ENCODE measurements at places on chromosomes 12 and 14.

GRCh38 chr12:95337146-95337545, 119.5 kb downstream of the VEZT start:
- H3K4me1 ChIP-seq = peaks cover 26% of the 10 kb centered on the region
- DNase-seq = no peak
- no peaks in the 10 kb centered on the region for H3K36me3 ChIP-seq
- H3K27me3 ChIP-seq = no peaks in the 10 kb centered on the region

- H3K36me3 ChIP-seq = no peaks in the 10 kb centered on the region
- no peak for DNase-seq
- no peak overlapping the region for H3K27ac ChIP-seq
- H3K4me1 ChIP-seq = no peaks in the 10 kb centered on the region
- no peak overlapping the region for H3K4me3 ChIP-seq
Observed at GRCh38 chr12:2264651-2265232, 212.0 kb downstream of the CACNA1C start.

DNA sequence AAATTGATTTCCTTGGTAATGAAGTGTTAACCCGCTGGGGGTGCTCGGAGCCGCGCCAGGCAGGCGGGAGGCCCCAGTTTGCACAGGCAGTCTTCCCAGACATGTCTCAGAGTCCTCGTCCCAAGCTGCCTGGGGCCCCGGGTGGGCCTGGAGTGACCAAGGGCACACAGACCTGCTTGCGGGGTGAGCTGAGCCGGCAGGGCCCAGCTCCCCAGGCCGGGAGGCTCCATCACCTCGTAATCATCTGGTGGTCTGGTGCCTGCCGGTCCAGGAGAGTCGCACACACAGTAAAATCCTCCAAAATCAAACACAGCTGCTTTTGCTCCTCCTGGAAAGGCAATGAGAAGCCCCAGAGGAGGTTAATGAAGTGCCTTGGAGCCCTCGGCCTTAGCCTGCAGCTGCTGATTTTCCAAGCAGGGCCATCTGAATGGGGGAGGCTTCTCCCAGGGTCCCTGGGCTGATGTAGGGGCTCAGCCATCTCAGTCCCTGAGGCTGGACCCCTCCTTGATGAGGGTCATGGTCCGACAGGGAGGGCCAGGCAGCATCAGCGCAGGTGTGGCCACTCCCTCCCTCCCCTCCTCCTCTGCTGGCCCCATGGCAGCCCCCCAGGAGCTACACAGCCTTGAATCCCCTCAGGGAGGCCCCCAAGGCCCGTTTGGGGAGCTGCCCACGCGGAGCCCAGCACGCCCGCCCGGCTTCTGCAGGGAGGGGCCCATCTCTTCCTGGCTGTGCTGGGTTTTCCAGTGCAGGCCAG, 39.4 kb upstream of the FBRSL1 start:
- H3K36me3 ChIP-seq = no peaks in the 10 kb centered on the region
- H3K27me3 ChIP-seq = peaks cover 14% of the 10 kb centered on the region
- no peak overlapping the region for H3K27ac ChIP-seq
- no peak overlapping the region for H3K4me3 ChIP-seq
- DNase-seq = no peak

GRCh38 chr14:60984196-60984595, 3.2 kb downstream of the SLC38A6 start:
- H3K27ac ChIP-seq = no peak overlapping the region
- H3K4me1 ChIP-seq = peaks cover 3% of the 10 kb centered on the region
- DNase-seq = no peak
- no peaks in the 10 kb centered on the region for H3K27me3 ChIP-seq
- H3K36me3 ChIP-seq = peaks cover 16% of the 10 kb centered on the region

GRCh38 chr14:66650491-66650911, 142.6 kb downstream of the GPHN start:
- no peak overlapping the region for H3K4me3 ChIP-seq
- no peaks in the 10 kb centered on the region for H3K27me3 ChIP-seq
- H3K4me1 ChIP-seq = no peaks in the 10 kb centered on the region
- H3K36me3 ChIP-seq = peaks cover 2% of the 10 kb centered on the region

DNA sequence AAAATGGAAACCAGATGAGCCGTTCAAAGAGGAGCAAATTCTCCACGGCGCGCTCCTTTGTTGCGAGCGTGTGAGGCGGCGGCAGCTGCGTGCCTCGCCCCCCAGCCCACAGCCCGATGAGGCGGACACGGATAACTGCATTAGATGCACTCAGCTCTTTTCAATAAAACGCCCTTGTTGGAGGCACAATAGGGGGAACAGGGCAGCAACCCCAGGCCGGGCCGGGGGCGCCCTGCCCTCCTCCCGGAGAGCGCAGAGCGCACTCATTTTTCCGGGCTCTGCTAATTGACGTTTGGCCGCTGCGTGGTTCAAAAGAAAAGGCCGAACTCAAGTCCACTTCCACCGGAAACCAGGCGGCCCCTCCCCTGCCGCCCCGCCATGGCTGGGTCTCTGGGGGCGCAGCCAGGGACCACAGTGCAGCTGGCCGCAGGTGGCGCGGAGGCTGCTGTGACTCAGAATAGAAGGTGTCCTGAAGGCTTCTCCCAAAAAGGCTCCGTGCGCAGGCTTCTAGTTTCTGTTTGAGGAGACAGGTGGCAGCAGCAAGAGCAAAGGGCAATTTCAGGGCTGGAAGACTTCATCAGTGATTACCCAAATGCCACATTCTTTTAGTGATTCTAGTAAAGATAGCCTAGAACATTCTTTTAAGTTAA, 29.0 kb upstream of the SMOC1 start:
- H3K27me3 ChIP-seq = peaks cover 4% of the 10 kb centered on the region
- peaks cover 81% of the 10 kb centered on the region for H3K4me1 ChIP-seq
- no peak overlapping the region for H3K27ac ChIP-seq
- no peak for DNase-seq

GRCh38 chr12:30953257-30953656, 26.7 kb downstream of the TSPAN11 start:
- no peak overlapping the region for H3K27ac ChIP-seq
- H3K4me1 ChIP-seq = peaks cover 7% of the 10 kb centered on the region
- no peak overlapping the region for H3K4me3 ChIP-seq
- H3K27me3 ChIP-seq = peaks cover 3% of the 10 kb centered on the region
- peaks cover 41% of the 10 kb centered on the region for H3K36me3 ChIP-seq

DNA sequence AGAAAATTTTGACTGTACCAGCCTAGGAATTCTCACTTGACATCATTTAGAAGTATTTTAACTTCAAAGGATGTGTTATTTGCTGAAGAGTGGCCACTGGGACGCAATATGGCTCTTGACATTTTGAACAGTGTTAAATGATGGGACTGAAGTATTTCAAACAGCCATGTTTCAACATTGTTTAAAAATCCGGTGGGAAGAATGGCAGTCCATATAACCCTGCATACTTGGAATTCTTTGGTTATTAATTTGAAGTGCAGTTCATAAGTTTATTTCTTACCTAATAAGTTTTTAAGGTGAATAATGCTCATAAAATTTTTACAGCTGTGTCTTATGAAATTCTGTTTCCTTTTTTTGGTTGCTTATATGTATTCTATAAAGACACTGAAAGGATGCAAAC, 8.3 kb downstream of the TMTC2 start:
- peaks cover 19% of the 10 kb centered on the region for H3K36me3 ChIP-seq
- no peak overlapping the region for H3K4me3 ChIP-seq
- DNase-seq = no peak
- no peaks in the 10 kb centered on the region for H3K27me3 ChIP-seq
- no peak overlapping the region for H3K27ac ChIP-seq

Data from nephron progenitor cell (in vitro differentiated cells).